Stimulated activated CD8-positive, alpha-beta memory T cell treated with anti-CD3 and anti-CD28 coated beads, Interleukin-15, amount 100 ng/mL, for 1 hour (primary cell): ENCODE measurements at places on chromosomes 11 and 22.

GRCh38 chr11:106585061-106585460 lies 433.2 kb downstream of the GUCY1A2 start:
- DNase-seq = no peak

DNA sequence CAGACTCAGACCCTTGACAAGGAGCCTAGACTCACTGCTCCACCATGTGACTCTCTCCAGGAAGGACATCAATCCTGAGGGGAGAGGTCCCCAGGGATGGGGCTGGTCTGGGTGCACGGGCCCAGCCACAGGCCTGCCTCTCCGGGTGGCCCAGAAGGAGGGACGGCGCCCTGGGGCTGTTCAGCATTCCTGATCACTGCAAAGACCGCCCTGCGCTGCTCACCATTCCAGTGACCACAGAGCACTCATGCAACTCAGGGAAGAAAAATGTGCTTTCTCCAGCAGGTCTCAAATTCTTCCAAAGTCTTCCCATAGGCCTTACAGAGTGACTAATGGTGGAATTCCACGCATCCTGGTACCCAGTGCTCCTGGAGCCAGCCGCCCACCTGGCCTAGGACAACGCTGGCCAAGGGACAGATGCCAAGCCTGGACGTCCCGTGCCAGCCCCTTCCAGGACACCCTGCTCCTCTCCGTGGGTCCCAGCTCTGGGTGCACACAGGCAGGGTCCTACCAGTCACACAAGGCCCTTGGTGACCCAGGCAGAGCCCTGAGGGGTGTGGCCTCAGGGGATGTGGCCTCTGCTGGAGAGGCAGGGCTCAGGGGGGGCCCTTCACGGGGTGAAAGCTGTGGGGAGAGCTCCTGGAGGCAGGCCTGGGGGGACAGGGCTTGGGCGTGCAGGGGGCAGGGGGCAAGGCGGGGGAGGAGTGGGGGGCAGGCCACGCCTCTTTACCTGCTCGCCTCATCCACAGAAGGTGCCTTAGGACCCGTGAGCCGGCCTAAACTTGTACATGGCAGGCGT lies 178.8 kb downstream of the IGLL1 start:
- no peak for DNase-seq

- no peak for DNase-seq
Observed at GRCh38 chr22:49676783-49677494, 150.7 kb downstream of the BRD1 start.

- DNase-seq = no peak
Observed at GRCh38 chr11:83521647-83522596, 235.8 kb upstream of the CCDC90B start.

GRCh38 chr22:26485013-26485412 lies 1.3 kb downstream of the SRRD start:
- no peak for DNase-seq
